Activated T-helper 2 cell treated with anti-CD3 and anti-CD28 coated beads, Interferon-gamma antibody, Interleukin-2, Interleukin-4, amounts not matched to agents 10 μg/mL and 5 μg/mL and 100 μg/mL, durations not matched to agents 14 hours and 24 hours and 36 hours (primary cell): ENCODE measurements at places on chromosomes 16 and 17. TPM values are rescaled to one million over a fixed set of nuclear protein-coding genes. Genes with fewer than 3 reads are reported as not detected.

The CLEC18A gene
- 0.23 and 0.43 TPM in 2 replicates for total RNA-seq

The POLR2A gene
- 247 and 261 TPM in 2 replicates for total RNA-seq

DNA sequence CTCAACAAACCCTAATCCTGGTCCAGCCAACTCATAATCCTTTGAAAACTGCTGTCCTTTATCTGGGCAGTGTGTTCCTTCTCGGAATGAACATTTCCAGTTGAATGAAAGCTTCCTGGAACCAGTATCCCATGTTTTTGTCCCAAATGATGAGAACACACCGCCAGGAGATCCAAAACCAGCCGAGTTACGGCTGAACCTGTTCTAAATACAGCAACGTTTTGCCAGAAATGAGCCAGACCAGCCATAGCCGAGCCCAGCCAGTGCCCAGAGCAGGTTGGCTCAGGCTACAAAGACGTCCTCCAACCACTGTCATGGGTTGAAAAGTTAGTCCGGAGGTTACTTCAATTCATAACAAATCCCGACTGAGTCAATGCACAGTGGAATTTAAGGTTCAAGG is 67.6 kb upstream of the FOXF1 start:
- DNase-seq: no peak

DNA sequence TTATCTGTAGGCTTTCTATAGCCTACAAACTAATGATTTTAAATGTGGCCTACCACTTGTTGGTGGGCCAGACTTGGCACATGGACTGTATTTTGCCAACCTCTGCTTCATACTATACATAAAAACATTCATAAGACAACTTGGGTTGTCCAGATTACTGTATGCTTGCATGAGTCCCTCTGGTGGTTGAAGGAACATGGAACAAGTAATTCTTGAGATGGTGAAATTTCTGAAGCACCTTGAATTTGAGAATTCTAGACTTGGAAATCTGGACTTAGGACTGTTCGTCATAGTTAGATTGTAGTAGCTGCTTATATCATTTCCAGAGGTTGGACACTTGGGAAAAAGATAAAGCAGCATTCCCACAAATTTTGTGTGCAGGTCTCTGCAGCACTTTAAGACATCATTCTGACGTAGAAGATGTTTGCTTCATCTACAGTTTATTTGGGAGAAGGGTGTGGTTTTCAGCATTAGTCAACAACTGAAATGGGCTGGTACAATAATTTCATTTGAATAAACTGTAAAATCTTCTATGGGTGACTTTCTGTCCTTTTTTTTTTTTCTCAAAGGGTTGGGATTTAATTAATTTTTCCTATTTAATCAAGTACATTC is 31.2 kb downstream of the NFATC3 start:
- DNase-seq: no peak

GRCh38 chr17:69093995-69094394 is 33.3 kb upstream of the ABCA9 start:
- DNase-seq: no peak

DNA sequence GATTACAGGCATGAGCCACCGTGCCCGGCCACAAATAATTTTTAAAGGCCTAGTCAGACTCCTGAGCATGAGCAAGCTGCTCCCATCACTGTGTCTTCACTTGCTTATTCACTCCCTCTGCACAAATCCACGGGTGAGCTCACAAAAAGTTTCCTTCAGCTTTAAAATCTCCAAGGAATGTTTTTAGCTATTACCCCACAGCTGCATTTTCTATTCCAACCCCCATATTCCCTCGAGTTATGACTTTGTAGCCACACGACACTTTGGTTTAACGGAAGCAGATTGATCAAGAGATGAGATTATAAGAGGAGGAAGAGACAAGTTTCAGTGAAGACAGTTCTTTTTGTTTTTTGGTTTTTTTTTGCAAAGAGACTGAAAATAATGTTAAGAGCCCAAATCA is 49.1 kb upstream of the SLC25A19 start:
- no peak for DNase-seq
